HL-60 (cell line): ENCODE measurements at places on chromosomes 13 and 19.

GRCh38 chr19:3115916-3116602 lies 19.8 kb upstream of the GNA15 start:
- DNase-seq = no peak

- DNase-seq = no peak
Observed at GRCh38 chr19:50167314-50167721, 4.2 kb upstream of the IZUMO2 start.

DNA sequence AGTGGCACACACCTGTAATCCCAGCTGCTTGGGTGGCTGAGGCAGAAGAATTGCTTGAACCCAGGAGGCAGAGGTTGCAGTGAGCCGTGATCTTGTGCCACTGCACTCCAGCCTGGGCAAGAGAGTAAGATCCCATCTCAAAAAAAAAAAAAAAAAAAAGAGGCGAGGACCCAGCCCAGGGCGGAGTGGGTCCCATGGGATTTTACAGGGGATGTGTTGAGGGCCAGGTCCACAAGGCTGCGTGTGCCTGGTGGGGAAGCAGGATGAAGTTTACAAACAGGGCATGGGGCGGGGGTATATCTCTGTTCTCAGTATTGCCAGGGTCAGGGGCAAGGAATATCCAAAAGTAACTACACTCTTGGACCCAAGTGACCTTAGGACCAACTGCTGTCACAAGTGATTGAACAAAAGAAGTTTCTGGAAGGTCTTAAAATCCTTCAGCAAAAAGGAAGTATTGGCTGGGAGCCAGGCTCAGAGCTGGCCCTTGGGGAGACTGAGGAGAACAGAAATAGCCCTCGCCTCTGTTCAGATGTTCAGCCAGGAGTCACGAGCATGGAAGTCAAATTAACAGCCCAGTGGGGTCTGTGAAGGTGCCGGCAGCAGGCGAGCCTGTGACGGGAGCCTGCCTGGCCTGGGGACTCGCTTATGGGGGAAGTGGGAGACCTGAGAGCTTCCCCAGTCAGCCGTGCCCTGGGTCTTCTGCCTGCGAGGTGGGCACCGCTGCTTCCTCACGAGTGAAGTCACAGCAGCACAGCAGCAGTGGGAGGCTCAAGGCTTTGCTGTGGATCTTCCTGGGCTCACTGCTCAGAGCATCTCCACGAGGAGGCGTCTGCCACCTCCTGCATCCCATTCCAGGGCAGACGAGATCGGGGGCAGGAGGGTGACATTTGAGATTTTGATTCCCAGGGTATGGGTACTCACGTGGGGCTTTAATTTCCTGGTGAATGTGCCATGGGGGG lies 6.4 kb downstream of the MYO9B start:
- DNase-seq = no peak

DNA sequence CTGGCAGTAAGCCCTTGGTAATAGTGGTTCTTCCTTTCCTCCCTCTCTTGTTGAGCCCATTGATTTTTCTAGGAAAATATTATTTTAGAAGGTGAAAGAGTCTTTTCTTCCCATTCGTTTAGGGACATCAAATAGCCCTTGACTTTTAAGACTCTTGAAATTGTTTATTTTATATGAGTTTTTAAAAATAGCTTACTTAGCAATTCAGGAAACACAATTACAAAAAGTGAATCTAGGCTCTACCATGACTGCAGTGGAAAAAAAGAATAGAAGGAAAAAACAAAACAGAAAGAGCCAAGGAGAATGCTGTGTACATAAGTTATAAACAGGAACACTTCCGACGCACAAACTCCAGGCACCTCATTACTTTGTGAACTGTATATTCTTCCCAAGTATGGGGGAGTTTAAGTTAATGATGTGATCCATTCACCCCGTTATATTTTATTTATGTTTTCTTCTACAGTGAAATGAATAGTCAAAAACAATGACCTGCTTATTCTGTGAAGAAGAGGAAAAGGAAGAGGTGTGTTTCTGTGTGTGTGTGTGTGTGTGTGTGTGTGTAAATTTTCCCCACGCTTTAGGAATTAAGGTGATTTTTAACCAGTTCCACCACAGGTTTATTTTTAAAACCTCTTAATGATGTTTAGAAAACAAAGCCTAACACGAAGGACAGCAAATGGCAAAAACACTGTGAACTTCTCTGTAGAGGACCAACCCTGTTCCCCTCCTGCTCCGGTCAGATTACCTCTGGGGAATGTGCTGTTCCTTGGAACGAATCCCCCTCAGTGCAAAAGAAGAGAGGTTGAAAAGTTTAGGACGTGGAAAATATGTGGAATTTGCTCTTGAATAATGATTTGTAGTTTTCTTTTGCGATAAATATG lies 266.3 kb downstream of the KLF5 start:
- DNase-seq = no peak

GRCh38 chr13:62299988-62300387 lies 884.3 kb upstream of the PCDH20 start:
- DNase-seq = no peak

DNA sequence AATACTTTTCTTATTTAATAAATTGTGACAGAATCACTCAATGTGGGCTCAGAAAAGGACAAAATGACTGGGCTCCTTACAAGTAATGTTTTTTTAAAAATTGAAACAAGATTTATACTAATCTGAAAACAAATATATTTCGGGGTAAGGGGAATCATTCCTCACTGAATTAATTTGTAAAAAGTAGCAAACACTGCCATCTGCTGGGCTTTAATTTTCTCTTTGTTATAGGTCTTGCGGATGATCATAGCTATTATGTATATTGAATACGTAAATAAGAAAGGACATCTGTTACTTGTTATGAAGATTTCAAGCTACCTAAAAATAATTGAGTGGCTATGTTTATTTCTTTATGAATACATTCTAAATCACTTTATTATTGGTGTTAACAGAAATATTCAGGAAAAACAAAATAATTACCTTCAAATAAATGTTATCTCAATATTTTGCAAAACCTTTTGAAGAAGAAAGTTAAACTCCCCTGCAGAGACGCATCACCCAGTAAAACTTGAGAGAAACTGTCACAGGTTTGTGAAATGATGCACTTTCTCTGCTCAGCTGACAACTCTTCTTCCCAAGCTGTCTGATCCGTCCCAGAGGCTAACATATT lies 17.8 kb upstream of the ENOX1 start:
- peak; percentile 32 for DNase-seq

- no peak for DNase-seq
Observed at GRCh38 chr19:33437393-33437820, 63.9 kb downstream of the CEBPG start.

DNA sequence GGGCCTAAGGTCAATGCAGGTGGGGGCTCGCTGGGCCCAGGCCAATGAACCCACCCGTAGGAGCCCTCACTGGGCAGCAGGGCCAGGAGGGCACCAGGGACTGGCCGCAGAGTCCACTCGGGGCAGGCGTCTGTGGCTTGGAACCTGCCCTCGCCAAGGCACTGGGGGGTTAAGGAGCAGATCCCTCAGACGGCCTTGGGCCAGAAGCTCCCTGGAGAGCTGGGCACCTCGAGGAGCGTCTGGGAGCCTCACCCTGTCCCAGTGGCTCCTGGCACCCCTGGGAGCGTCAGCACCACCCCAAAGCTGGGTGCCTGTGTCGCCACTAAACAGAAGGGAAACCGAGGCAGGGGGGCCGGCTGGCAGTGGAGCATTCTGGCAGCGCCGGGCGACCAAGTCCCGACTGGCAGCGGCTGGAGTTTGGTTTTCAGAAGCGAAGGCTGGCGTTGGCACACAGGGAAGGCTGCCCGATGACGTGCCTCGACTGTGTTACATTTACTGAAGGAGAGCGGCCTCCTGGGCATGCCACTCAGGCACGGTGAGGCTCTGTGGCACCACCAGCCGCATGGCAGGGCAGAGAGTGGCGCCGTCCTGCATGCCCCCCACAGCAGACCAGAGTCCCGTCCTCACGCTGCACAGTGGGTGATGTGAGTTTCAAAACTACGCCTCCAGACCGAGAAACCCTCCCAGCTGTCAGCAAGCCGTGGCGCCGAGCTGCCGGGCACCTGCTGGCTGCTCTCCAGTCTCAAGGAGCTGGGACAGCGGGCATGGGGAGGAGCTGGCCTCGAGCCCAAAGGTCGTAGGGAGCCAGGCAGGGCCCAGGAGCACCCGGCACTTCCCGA lies 9.2 kb upstream of the MEX3D start:
- DNase-seq = no peak
